Kasumi-1 (cell line): ENCODE measurements at places on chromosomes 13 and 19.
A peak's percentile ranks its signal among the peaks of the same experiment; 100 is the strongest.

DNA sequence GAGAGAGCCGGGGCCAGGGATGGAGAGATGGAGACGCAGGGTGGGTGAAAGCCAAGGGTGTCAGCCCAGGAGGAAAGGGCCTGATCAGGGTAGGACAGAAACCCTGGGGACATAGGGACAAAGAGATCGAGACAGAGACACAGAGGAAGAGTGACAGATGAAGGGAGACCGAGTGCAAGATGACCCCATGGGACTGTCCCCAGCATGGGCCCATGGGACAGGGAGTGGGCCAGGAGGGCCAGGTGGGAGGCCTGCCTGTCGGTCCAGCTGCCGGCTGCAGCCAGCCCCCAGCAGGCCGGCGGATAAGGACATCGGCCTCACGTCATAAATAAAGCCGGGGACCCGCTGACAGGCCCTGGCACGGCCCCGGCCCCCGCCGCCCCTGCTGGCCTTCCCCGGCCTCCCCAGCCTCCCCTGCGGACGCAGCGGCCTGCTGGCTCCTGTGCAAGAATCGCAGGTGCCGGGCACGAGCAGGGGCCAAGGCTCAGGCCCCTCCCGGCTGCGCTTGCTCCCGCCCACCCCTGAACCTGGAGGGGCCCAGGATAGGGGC, 6.3 kb downstream of the REX1BD start:
- DNase-seq, result no peak

GRCh38 chr19:3398114-3398899, 31.9 kb downstream of the NFIC start:
- no peak for DNase-seq

GRCh38 chr13:91659256-91660075, 261.0 kb downstream of the GPC5 start:
- no peak for DNase-seq

DNA sequence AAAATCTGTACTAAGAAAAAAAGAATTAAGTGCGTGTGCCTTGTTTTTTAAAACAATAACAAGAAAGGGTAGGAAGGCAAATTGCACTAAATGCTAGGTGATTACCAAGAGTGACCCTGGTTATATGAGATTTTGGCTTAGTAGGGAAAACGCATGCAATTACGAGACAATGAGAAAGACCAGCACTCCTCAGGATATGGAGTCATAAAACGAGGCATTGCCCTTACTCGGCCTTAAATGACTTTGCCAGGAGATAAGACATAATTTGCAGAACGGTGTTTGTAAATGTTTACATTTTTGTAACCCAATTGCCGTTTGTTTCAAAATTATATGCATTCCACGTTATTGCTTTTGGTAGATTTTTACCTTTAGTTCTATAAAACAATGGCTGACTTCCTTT, 179.8 kb downstream of the RBM26 start:
- no peak for DNase-seq

- DNase-seq, result peak; percentile 30
Observed at GRCh38 chr13:69935043-69935442, 172.6 kb upstream of the ATXN8OS start.

- DNase-seq, result peak; percentile 19
Observed at GRCh38 chr19:4567584-4568071, 8.1 kb upstream of the SEMA6B start.

DNA sequence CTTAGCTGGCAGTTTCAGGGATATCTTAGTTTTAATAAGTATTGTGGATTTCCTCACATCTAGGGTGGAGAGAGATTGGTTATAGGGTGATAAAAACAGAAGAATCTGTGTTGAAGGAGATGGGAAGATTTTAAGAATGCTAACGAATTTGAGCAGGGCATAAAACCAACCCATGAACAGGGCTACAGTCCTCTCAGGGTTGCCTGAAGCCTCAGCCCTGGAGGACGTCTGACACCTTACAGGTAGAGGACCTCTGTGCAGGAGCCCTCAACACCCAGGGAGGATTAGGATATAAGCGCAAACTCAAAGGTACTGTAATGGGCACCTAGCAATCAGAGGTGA, 461 bp upstream of the WASF3 start:
- DNase-seq, result no peak

GRCh38 chr13:97566907-97567306, 132.9 kb downstream of the RAP2A start:
- DNase-seq, result no peak

- DNase-seq, result no peak
Observed at GRCh38 chr13:97727991-97728390, 225.5 kb upstream of the IPO5 start.

DNA sequence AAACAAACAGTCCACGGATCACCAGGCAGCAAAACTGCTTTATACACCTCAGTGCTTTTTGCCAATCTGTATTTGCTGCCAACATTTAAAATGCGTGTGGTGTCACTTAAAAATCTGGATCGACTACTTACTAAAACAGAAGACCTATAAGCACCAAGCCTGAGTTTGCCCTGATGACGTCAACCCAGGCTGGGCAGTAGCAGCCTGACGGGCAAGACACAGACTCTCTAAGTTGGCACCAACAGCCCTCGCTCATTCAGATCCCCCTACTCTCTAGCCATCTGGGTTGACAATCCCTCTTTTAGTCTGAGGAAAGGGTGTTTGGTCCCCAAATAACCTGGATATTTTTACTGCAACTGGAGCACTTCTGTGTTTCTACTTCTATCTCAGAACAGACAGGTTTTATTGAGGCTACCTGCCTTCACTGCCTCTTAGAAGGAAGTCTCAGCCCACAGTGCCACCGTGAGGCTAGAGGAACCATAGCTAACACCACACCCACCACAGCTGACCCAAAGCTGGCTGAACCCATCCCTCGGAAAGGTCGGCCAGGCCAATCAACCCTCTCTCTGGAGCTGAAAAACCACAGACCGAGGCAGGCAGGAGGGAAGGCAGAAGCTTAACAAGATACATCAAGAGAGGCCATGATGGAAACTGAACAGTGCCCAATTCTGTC, 6.9 kb downstream of the SUGP2 start:
- no peak for DNase-seq

DNA sequence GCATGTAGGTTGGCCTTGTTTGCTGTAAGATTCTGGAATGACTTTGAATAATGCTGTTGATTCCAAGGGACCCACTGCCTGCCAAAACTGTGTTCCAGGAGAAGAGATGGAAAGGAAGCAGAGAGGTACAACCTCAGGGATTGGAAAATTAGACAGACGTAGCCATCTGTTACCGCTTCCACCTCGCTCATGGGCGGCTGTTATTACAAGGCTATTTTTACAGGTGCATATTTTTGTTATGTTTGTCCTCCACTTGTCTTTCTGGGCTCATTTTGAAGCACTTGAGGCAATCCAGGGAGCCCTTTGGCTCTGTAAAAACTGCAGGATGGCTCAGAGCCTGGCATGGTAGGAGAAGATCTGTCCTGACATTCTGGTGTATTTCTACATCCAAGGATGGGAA, 276.4 kb upstream of the TMTC4 start:
- no peak for DNase-seq

DNA sequence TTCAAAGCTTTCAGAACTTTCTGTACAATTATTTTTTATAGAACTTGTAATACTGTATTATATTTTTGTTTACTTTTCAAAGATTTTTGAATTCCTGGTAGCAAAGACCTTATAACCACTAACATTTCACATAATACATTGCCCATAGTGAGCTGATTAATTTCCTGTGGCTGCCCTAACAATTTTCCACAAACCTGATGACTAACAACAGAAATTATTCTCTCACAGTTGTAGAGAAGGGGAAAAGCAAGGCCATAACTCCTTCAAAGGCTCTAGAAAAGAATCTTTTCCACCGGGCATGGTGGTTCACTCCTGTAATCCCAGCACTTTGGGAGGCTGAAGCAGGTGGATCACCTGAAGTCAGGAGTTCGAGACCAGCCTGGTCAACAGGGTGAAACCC, 19.1 kb downstream of the KLF12 start:
- DNase-seq, result no peak

DNA sequence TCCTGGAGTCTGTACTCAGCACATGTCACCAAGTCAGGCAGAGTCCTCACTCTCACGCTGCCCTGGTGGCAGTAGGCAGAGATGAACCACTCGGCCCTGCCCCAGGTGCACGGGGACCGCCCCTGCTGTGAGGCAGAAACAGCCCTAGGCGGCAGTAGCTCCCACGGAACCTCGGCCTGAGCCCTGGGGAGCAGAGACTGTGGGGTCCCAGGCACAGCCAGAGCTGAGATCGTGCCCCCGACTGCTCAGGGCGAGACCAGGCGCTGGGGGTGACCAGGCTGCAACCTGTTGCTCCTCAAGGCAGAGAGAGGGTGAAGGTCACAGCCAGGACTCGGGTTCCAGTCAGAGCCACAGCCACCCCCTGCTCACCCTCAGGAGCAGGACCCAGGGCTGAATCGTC, 34.9 kb downstream of the AP1M1 start:
- DNase-seq, result no peak

- DNase-seq, result no peak
Observed at GRCh38 chr13:47044842-47045241, 148.0 kb upstream of the HTR2A start.

DNA sequence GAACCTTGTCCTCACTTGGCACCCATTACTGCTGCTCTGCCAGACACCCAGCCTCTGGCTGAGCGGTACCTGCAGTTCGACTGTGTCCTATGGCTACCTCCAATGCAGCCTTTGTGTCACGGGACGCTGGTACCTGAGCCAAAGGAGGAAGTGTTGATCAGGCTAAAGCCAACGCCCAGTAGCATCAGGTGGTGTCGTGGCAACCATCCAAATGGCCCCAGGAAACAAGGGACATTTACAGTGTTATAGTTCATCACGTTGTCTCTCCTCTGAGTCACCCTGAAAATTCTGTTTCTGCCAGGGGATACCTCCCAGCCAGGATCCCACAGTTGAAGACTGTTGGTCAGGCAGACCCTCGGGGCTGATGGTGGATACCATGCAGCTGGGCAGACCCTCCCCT, 10.1 kb downstream of the RHPN2 start:
- no peak for DNase-seq

DNA sequence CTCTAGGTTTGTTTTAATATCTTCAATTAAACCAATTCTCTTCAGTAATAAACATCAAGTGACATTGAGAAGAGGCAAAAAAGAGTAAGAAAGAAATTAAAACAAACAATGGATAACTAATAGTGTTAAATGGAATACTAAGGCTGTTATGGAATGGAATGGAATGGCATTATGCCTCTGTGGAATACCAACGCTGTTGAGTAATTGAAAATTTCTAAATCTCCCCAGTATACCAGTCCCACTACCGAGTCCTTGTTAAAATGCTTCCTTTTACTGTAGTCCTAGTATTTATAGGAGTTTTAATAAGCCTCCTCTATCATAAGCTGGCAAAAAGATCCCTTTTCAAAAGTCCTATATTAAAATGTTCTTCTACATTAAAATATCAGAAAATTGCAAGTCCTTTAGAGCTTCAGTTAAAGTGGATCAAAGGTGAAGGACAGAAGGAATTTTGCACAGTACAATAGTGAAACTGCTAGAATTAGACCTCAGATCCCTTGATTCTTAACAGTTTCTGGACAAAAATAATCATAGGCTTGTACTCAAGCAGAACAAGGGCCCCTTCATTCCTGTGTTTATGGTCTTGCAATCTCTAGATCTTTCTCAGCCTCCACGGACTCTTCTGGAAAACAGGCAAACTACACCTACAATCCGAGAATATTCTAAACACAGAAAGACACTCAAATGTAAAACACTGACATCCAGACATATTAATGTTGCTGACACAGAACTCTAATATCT, 128.2 kb downstream of the PCDH9 start:
- no peak for DNase-seq

GRCh38 chr19:30622276-30622675, 250.1 kb downstream of the ZNF536 start:
- DNase-seq, result no peak

DNA sequence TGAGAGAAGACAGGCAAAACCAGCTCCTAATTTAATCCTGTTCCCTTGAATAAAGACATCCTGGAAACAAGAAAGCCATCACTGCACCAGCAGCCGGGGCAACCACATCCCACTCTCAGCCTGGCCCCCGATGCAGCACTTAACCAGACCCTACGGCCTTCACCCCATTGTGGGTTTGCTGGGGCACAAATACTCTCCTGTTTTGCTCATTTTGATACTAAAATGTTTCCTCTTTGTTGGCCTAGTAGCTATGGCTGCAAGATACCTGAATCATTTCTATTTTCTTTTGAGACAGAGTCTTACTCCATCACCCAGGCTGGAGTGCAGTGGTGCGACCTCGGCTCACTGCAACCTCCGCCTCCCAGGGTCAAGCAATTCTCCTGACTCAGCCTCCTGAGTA, 28.4 kb downstream of the ANKRD27 start:
- no peak for DNase-seq

GRCh38 chr13:76829572-76830327, 56.5 kb downstream of the KCTD12 start:
- no peak for DNase-seq

GRCh38 chr19:2733930-2734588, 5.8 kb downstream of the SLC39A3 start:
- DNase-seq, result no peak

DNA sequence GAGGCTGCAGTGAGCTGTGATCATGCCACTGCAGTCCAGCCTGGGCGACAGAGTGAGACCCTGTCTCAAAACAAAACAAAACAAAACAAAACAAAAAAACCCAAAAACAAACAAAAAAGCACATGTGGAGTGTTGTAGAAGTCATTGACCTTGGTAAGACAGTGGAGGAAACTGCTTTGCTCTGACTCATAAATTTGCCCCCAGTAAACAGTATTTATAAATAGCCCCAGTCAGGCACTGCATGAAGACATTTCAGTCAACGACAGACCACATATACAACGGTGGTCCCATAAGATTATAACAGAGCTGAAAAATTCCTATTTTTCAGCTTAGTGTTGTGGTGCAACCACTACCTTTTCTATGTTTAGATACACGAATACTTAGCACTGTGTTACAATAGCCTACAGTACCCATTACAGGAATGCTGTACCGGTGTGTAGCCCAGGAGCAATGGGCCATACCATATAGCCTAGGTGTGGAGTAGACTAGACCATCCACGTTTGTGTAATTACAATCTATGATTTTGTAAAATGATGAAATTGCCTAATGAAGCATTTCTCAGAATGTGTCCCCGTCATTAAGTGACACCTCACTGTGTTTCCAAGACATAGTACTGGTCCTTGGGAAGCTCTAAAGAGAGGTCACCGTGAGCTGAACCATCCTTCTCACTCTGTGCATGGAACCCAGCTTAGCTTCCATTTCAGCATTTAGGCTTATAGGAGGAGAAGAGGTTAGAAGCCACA, 1.1 kb downstream of the ARL11 start:
- DNase-seq, result no peak

- peak; percentile 62 for DNase-seq
Observed at GRCh38 chr19:41928754-41929535, 696 bp upstream of the ERFL start.

DNA sequence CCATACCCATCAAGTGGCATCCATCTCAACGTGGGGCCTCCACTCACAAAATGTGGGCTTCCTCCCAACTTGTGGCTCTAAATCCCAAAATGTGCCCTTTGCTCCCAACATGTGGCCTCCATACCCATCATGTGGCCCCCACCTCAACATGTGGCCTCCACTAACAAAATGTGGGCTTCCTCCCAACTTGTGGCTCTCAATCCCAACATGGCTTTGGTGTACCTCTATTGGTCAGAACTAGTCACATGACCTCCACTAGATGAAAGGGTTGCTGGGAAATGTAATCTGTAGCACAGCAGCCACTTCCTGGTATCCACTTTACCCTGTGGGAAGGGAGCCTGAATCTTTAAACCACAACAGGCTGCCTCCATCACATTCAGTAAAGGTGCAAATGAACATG, 10.1 kb upstream of the ACER1 start:
- DNase-seq, result no peak

- no peak for DNase-seq
Observed at GRCh38 chr13:105087945-105088344, 1447.5 kb downstream of the EFNB2 start.

- DNase-seq, result no peak
Observed at GRCh38 chr19:10643968-10644259, 10.2 kb upstream of the ILF3 start.
